ENCODE measurements at places on chromosomes 3 and 15.
A peak's percentile ranks its signal among the peaks of the same experiment; 100 is the strongest.

GRCh38 chr15:32089851-32090359, 59.6 kb downstream of the CHRNA7 start:
- DNase-seq, result no peak

- DNase-seq, result no peak
These were observed 406.5 kb upstream of the CDIN1 start for GRCh38 chr15:36172955-36173354.

- no peak for DNase-seq
These were observed 976 bp upstream of the DPPA4 start for GRCh38 chr3:109338322-109338721.

DNA sequence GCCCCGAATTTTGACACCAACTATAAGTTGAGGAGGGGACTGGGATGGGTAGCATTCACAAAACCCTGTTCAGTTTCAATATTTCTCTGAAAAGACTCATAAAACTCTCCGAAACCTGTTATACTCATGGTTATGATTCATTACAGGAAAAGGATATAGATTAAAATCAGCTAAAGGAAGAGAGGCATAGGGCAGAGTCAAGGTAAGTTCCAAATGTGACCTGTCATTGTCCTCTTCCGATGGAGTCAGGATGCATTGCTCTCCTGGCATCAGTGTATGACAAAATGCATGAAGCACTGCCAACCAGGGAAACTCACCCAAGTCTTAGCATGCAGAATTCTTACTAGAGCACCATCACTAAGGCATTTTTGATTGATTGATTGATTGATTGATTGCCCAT, 525.0 kb upstream of the NAALADL2 start:
- DNase-seq, result no peak

DNA sequence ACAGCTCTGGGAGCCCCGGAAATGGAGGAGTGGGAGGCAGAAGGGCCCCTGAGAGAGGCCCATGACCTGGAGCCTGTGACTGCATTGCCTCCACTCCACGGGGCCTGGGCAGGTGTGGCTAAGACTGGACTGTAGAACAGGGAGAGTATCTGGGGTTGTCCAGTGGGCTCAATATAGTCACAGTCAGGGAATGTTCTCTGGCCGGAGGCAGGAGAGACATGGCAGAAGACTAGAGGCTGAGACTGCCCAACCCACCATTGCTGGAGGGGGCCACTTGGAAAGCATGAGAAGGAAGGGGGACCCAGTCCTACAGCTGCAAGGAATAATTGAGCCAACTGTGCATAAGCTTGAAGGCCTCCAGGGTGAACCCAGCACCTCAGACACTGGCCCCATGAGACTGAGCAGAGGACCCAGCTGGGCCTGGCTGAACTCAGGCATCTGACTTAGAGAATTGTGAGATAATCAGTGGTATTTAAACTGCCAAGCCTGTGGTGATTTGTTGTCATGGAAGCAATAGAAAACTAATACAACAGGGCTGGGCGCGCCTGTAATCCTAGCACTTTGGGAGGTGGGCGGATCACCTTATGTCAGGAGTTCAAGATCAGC, 33.1 kb downstream of the NIPA2 start:
- DNase-seq, result no peak

DNA sequence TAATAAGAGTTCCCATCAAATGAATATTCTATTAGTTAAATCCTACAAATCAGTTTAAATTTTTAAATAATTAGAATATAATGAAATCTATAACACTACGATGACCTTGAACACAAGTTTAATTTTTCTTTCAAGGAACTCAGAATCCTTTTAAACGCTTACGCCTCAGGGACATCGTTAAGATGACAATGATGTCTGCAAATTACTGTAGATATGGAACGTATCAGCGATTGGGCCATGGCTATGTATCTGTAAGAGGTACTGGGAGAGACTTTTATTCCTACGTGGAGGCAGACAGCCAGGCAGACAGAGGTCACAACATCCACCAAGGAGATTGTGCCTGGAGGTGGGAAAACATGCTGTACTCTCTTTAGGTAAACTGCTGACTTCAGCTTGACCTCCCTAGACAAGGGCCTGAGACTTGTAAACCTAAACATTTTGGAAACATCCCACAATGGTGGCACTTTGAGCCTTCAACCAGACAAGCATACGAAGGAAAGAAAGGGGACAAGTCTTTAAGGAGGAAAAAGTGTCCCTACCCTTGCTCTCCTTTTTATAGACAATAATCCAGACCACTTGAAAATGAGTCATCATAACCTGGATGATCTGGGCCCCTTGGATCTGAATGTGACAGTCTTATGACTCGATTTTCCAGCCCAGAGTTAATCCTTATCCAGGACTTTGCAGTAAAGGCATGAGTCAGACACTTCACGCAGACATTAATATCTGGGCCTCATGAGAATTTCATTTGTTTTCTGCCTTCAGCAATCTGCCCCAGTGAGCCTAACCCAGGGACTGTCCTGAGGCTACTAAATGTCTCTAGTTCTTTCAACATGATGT, 6.8 kb upstream of the LDHAL6B start:
- DNase-seq, result no peak

GRCh38 chr15:25761971-25762662, 101.0 kb downstream of the ATP10A start:
- no peak for DNase-seq

DNA sequence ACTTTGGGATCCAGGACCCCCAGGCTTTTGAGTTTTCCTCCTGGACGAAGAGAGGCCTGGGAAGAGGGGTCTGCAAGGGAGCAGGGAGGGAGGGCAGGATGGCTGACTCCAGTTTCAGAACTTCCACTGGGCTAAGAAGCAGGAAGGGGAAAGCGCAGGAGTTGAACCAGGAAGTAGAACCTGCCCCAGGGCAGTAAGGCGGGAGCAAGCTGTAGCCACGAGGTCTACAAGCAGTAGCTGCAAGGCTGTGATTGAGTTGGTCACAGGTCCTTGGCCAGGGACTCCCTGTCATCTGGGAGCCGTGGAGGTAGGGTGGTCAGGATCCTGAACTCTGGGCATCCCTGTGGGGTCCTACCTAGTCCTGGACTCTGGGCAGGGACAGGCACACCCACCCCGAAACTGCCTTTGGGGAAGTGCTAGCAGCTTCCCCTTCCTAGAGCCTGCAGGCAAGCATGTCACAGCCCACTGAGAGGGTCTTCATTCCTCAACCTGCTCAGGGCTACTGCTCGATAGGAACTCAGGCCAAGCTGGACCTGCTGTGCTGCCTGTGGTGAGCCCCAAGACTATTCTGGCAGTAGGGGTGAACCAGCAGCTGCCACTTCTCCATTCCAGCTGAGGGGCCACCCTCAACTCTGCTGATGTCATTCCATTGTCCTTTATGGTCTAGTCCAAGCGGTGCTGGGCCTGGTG, 5.8 kb upstream of the GNAI2 start:
- DNase-seq, result no peak

DNA sequence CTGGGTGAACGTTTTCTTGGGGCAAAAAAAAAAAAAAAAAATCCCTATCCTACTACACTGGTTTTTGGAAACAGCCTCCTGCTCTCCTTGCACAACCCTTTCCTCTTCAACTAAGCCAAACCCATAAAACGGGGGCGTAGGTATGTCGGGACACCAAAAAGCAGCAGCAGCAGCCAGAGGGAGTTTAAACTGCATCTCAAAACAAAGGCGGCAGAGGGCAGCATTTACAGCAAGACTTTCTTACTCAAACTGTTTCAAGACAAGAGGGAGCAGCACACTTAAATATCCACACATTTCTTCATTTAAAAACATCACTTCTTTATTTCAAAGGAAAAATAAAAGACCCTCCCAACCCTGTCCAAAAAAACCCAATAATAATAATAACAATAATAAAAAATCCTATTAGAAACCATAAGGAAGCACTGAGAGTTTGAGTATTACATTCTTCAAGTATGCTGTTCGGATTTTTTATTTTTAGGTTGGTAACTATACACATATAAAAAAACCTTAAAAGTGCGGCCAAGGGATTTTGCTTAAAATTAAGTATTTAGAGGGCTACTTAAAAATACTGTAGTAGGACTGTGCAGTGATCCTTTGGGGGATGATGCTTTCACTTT, 43.9 kb upstream of the PLXND1 start:
- no peak for DNase-seq

DNA sequence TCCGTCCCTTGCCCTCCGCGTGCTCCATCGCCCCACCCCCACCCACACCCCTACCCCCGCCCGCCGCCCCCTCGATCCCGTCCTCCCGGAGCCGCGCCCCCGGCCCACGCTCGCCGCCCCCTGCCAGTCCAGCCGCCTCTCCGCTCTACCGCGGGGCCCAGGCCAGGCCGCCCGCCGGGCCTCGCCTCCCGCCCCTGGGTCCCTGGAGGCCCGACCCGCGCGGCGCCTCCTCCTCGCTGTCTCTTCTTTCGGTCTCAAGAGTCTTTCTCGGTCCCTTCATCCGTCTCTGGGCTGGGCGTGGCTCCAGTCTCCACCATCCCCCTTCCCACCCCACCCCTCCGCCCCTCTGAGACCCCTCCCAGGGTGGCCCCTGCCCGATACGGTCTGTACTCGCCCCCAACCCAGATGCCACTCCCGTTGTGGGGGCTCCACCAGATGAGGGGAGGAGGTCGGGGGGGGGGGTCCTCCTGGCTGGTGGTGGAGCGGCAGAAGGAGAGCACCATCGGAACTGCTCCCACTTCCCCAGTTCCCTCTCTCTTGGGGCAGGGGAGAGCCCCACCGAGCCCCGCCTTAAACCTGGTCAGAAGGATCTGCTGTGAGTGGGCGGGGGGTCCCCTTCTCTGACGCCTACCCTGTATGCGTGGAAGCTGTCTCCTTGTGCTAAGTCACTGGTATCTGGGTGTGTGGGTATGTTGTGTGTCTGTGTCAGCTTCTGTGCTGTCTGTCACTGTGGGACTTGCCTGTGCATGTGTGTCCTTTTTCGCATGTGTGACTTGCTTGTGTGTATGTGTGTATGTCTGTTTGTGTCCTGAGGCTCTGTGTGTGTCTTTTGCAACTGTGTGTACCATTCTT, 1.0 kb downstream of the PRKCD start:
- peak; percentile 3 for DNase-seq

- DNase-seq, result no peak
These were observed 52.6 kb downstream of the TBC1D2B start for GRCh38 chr15:78024883-78025282.

DNA sequence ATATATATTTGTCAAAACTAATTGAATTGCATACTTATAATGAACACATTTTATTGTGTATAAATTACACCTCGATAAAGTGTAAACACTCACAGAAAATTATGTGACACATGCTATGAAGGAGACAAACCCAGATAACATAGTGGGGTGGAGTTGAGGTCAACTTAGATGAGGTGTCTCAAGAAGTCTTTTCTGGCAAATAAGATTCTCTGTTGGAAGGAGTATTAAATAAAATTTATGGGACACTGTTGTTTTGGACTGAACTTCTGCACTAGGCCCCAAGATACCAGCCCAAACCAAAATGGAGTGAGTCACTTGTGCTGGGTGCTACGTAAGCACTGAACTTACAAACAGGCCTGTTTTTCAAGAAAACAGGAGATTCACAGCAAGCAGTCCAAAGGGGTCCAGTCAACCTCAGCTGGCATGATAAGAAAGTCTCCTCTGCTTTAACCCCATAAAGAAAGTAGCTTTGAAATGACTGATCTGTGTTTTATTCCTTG, 18.7 kb downstream of the ACTC1 start:
- no peak for DNase-seq

DNA sequence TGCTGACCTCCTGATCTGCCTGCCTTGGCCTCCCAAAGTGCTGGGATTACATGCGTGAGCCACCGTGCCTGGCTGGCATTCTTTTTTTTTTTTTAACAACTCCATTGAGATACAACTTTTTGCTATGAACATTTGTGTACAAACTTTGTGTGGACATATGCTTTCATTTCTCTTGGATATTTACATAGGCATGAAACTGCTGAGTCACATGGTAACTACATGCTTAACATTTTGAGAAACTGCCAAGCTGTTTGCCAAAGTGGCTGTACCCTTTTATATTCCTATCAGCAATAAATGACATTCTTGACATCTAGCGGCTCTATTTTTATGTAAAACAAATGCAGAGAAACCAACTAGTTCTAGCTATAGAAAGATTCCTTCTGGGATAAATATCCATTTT, 8.7 kb upstream of the YEATS2 start:
- no peak for DNase-seq

- no peak for DNase-seq
These were observed 207.6 kb upstream of the PRICKLE2 start for GRCh38 chr3:64432870-64433269.

DNA sequence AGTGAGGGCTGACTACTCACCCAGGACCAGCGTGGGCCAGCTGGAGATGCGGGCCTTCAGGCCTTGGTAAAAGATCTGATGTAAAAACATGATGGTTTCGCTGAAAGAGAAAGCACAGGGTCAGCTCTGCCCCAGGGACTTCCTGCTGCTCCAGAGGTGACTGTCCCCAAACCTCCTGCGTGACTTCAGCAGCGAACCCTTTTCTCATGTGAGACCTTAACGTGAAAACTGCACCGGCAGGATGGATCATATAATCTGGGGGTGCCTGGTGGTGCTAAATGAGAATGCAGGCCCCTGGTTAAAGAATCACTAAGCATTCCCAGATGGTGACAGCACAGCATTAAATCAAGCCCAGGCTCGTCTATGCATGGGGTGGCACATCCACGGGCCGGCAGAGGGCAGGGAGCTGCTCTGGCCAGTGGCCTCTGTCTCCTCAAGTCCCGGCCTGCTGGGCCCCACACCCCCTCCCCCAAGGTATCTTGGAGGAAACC, 55.4 kb downstream of the RASGRF1 start:
- no peak for DNase-seq

- DNase-seq, result no peak
These were observed 520 bp downstream of the TMEM42 start for GRCh38 chr3:44862226-44862637.

GRCh38 chr3:134325061-134325705, 49.1 kb downstream of the AMOTL2 start:
- no peak for DNase-seq

GRCh38 chr15:66566963-66567531, 1.2 kb upstream of the LCTL start:
- peak; percentile 28 for DNase-seq

DNA sequence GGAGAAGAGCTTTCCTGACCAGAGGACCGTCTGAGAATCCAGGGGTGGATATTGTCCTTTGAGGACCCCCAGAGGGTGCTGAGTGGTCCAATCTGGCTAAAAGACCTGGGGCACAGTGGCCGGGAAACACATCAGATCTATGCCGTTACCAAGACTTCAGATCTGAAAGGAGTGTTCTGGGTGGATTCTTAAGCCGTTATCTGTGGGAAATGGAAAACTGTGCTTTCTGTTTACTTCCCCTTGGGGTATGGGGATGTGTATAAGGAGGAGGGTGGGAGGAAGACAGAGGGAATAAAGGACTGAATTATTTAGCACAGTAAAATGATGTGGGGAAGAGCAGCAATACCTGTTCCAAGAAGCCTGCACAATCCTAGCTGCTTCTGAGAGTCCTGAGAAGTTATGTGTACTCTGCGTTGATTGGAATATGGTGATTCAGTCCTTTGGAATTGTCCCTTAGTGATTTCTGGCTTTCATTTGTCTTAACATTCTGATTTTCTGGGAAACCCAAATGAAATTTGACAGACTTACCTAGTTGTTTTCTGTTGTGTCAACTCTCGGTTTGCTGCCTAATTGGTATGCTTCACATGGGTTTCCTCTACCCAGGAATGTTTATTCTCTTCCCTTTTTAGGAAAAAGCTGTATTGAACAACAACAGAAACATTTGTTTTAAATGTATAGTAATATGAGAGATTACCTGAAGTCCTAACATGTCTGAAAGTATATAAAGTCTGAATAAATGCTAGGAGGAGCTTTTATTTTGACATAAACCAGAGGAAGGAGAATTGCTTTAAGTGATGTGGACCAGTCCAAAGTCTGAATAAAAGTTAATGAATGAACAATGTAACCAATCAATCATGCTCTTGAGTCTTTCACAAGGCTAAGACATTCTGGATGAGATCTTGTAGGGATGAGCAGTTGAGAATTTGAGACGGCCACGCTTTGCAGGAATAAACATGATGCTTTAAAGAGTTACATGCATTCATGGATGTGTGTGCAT, 427.1 kb upstream of the C2CD4B start:
- DNase-seq, result no peak
